Esophagus mucosa (tissue), 1 donor: ENCODE measurements at places on chromosomes 3 and 15.

DNA sequence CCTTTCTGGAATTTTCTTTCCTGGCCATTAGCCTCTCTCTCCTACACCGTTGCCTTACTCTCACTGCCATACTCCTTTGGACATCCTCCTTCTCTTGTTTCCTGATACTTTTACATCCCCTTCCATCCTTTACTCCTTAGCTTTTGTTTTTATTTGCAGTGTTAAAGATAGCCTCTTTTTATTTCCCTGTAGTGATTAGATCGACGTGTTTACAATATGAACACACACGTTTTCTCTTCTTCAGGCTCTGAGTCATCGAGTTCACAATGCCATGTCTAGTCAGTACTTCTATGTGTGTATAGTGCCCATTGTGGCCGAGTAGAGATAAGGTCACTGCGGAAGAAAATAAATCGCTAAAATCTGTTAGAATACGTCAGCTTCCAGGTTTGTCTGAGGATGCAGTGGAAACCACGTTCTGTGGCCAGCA, 208.5 kb downstream of the LPP start:
- ATAC-seq = peak; percentile 86

DNA sequence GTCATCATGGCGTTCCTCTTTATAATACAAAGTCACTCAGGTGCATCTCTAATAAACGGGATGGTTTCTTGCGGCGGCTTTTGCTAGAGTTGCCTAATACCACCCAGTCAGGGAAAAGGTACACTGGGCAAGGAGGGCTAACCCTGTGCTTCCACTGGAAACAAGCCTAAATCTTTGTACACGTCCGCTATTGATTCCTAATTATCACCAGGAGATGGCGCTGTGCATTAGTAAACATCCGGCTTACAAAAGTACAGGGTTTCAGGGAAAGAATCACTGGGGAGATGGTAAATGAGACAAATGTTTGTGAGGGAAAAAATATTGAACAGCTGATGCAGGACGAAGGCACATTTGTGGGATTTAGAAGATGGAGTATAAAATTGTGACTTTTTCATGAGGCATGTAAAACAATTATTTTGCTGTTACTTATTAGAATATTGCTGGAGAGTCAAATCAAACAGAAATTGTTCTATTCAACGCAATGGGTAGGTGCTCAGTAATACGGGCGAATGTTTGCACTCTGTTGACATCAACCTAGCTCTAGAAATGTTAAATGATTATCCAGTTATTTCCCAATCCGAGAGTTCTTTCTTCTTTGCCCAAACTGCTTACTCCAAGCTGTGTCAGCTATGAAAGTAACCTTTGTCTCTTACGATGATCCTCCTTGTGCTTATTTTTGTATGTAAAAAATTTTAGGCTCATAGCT, 50.6 kb downstream of the GMNC start:
- no peak for ATAC-seq

GRCh38 chr3:64238971-64239667, 13.9 kb upstream of the PRICKLE2 start:
- peak; percentile 83 for ATAC-seq

GRCh38 chr3:123789160-123789559, 95.0 kb downstream of the MYLK start:
- no peak for ATAC-seq

DNA sequence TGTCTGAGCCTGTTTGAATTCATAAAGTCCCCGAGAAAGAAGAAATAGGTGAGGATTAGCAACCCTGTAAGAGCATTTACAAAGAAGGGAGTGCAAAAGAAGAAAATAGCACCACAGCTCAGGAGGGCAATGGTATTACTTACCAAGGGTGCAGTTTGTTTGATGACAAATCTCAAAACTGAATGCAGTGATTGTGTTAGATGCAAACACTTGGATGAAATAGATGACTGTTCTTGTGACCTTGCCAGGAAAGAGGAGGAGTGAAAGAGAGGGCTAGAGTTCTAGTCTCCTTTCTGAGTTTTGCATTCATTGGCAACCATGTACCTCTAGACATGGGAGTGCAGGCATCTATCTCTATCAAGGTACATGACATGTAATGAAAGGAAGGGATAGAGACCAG, 1030.8 kb upstream of the CFAP20DC start:
- no peak for ATAC-seq

- no peak for ATAC-seq
Measured at GRCh38 chr15:100175406-100176114, 166.2 kb downstream of the ADAMTS17 start.
